Right lobe of liver (tissue), 6 donors: ENCODE measurements at places on chromosomes 4 and X. TPM values are rescaled to one million over a fixed set of nuclear protein-coding genes. Genes with fewer than 3 reads are reported as not detected.

DNA sequence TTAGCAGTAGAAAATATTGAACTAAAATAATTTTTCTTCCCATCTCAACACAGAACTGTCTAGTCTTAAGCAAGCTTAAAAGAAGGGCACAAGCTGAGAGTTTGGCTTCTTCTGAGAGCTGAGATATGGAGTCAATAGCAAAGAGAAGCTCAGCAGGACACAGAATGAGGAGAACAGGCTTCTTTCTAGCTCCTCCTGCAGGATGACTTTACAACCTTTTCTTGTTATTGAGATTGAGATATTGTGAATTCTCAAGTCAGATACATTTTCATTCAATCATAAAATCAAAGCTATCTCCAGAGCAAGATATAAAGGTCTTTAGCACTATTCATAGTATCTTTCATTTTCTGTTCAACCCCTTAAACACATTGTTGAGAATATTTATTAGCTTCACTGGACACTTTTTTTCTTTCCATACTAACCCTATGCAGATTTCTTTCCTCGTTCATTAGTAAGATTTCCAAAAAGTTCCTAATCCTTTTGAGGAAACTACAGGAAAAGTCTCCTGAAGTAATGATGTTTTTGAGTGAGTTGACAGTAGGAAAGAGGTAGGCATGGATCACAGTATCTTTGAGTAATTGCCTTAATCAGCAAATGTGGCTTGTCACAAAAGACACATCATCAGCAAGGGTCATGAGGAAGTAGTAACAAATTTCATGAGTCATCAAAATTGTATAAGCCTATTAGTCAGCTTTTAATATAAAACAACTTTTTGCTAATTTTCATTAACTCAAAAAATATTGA is 17.8 kb upstream of the CXCL3 start:
- no peaks in the 10 kb centered on the region for H3K27me3 ChIP-seq
- no peaks in the 10 kb centered on the region for H3K4me1 ChIP-seq
- H3K36me3 ChIP-seq = no peaks in the 10 kb centered on the region
- H3K4me3 ChIP-seq = no peak overlapping the region

DNA sequence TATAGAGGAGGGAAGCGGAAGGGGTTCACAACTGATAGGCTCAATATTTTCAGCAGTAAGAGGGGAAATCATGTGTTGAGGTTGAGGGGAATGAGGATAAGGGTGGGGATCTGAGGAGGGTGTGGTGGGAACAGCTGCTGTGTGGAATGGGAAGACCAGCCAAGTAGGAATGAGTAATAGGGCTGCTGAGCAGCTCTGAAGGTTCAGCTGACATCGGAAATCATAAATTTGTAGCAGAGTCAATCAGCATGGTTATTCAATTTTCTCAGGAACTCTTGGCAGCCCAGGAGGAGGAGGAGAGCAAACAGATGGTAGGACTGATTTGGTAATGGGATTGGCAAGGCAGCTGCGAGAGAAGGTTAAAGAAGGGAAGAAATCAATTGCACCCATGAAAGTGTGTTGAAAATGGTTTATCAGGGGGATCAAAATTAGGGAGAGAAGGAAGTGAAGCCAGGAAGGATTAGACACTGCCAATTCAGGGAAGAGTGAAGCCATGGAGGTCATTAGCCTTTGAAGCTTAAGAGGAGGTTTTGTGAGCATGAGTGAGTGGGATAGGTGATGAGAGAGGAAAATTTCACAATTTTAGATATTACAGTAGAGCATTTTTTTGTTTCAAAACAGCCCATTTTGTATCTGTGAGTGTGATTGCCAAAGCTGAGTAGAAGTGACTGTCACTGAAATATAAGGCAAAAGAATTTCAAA is 82.6 kb downstream of the PCDH7 start:
- H3K4me3 ChIP-seq = no peak overlapping the region
- H3K27me3 ChIP-seq = no peaks in the 10 kb centered on the region
- no peaks in the 10 kb centered on the region for H3K4me1 ChIP-seq
- no peak overlapping the region for H3K27ac ChIP-seq

DNA sequence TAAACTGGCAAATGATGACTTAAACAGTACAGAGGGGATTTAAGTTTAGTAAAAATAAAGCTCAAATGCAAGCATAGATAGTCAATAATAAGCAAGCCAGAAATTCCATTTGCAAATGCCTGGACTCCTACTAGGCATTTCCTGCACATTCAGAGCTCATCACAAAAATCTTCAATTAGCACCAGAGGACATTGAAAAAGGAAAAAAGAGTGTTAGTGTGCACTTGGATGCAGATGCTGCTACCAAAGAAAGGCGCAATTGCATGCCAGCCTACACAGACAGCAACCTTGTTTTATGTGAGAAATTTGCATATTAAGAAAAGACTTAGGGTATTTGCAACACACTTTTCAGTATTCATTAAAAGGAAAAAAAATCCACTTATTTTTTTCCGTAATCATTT is 282.1 kb downstream of the GRIA2 start:
- no peaks in the 10 kb centered on the region for H3K4me1 ChIP-seq
- DNase-seq = no peak
- H3K27ac ChIP-seq = no peak overlapping the region
- H3K36me3 ChIP-seq = no peaks in the 10 kb centered on the region
- H3K27me3 ChIP-seq = no peaks in the 10 kb centered on the region

Gene CT45A5
- total RNA-seq = not detected

Gene RAB9B
- total RNA-seq = 0.16 TPM

DNA sequence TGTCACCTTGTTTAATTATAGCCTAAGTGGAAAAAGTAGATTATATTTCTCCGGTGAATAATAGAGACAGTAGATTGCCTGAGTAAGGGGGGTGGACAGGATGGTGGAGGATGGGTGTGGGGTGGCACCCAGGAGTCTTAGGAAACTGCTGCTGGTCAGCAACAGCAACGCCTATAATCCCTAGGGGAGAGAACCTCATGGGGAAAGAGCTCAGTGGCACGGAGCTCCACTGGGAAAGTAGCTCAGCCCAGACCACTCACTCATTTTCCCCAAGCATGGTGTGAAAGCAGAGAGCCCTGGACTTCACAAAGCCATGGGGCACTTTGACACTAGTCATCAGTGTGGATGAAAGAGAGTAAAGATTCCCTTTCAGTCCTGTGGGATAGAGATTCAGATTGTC is 31.1 kb downstream of the METTL14 start:
- DNase-seq = no peak
- no peak overlapping the region for H3K27ac ChIP-seq
- no peak overlapping the region for H3K4me3 ChIP-seq
- no peaks in the 10 kb centered on the region for H3K4me1 ChIP-seq
- no peaks in the 10 kb centered on the region for H3K27me3 ChIP-seq

DNA sequence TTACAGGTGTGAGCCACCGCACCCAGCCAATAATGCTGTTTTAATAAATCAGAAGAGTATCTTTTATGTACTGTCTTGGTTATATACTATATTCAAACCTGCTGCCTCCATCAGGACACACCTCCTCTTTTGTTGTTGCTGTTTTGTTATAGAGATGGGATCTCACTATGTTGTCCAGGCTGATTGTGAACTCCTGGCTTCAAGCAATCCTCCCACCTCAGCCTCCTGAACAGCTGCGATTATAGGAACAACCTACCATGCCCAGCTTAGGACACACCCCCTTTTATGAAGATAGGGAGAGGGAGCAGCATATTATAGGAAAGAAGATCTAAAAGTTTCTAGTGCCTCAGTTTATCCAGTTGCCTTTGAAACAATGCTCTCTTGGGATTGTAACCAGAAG is 62.2 kb upstream of the RAB33B start:
- H3K4me3 ChIP-seq = no peak overlapping the region
- H3K36me3 ChIP-seq = no peaks in the 10 kb centered on the region
- no peak for DNase-seq
- H3K27ac ChIP-seq = no peak overlapping the region

GRCh38 chr4:146462251-146462650 is 59.5 kb downstream of the SLC10A7 start:
- no peak for DNase-seq
- H3K36me3 ChIP-seq = no peaks in the 10 kb centered on the region
- H3K4me3 ChIP-seq = no peak overlapping the region
- no peaks in the 10 kb centered on the region for H3K4me1 ChIP-seq
- H3K27me3 ChIP-seq = no peaks in the 10 kb centered on the region
- H3K27ac ChIP-seq = no peak overlapping the region

Gene VEGFC
- 2.1 TPM for total RNA-seq

DNA sequence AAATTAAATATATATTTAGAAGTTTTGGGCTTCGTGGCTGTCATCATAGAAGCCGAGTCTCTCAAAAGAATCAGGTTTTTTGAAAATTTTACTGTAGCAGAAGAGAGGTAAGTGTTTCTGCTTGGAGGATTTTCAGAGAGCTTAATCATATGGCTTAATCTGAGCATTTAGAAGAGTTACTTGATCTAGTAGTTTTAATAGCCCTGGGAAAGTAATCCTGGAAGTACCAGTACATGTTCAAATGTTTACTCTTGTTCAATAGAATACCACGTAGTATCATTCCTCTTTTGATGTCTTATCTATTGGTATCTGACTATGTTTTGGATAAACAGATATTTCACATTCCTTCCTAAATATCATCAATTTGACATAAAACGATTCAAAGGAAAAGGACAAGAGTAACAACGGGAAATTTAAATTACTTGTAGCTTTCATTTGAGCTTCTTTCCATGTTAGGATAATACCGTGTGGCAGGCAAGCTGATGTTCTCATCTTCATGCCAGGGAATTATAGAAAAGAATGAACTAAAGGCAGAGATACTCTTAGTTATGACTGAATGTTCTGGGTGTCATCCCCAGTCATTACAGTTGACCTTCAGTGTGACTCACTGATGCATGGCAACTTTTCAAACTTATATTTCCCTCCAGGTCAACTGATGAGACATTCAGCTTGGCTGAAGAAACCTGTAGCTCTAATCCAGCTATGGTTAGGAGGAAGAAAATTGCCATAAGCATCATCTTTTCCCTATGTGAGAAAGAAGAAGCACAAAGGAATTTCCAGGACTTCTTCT is 89.8 kb downstream of the FNIP2 start:
- no peaks in the 10 kb centered on the region for H3K27me3 ChIP-seq
- no peak overlapping the region for H3K4me3 ChIP-seq
- H3K27ac ChIP-seq = no peak overlapping the region
- peaks cover 7% of the 10 kb centered on the region for H3K4me1 ChIP-seq
- no peak for DNase-seq
- H3K36me3 ChIP-seq = peaks cover 6% of the 10 kb centered on the region

DNA sequence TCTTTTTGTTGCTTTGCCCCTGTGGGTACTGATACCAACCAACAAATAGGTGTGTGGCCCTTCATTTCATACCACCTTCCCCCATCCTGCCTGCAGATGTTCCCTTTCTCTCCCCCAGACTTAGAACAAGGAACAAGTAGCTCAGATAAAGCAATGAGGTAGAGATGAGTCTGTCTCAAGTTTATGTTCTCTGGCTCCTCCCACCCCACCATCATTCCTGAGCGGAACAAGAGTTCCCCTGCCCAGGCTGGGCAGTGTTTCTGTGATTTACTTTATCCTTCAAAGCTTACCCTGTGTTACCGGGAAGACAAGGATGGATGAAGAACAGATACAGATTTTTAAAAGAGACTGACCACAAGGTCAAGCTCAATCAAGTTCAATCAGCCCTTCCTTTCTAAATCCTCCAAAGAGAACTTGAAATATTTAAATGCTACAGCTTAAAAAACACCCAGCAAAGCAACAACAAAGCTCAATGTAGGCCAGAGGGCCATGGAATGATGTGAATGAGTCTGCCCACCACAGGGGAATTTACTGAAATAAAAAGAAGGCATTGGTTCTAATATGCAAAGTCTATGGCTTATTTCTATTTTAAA is 80.1 kb upstream of the UCP1 start:
- DNase-seq = no peak
- no peaks in the 10 kb centered on the region for H3K27me3 ChIP-seq
- no peak overlapping the region for H3K4me3 ChIP-seq
- H3K4me1 ChIP-seq = no peaks in the 10 kb centered on the region

GRCh38 chrX:9164086-9164485 is 130.2 kb upstream of the FAM9B start:
- no peaks in the 10 kb centered on the region for H3K4me1 ChIP-seq
- H3K4me3 ChIP-seq = peak overlapping the region; percentile 0
- DNase-seq = no peak
- H3K27ac ChIP-seq = no peak overlapping the region
- no peaks in the 10 kb centered on the region for H3K36me3 ChIP-seq

Gene DCHS2
- 0.37 TPM for total RNA-seq

GRCh38 chr4:21467551-21467950 is 481.0 kb downstream of the KCNIP4 start:
- no peak overlapping the region for H3K4me3 ChIP-seq
- no peaks in the 10 kb centered on the region for H3K36me3 ChIP-seq
- no peaks in the 10 kb centered on the region for H3K27me3 ChIP-seq
- DNase-seq = no peak
- H3K4me1 ChIP-seq = no peaks in the 10 kb centered on the region

Gene PLXNB3
- total RNA-seq = 0.55 TPM

DNA sequence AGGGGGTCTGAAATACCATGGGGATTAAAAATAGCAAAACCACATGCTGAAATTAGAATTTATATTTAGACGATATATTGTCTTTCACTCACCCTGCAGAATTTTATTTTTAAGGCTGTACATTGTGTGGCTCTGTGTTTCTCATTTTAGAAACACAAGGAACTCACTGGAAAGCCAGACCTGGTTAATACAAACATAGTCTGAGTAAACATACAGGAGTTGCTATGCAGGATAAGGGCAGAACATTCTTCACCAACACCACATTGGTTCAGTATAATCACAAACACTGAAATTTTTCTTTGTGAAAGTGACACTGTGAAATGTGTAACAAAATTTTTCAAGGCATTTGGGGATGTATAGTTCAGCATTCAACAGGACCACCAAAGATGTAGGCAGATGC is 115.5 kb downstream of the ARX start:
- H3K4me3 ChIP-seq = no peak overlapping the region
- no peak for DNase-seq
- H3K36me3 ChIP-seq = no peaks in the 10 kb centered on the region
- no peaks in the 10 kb centered on the region for H3K4me1 ChIP-seq
- H3K27ac ChIP-seq = no peak overlapping the region

- no peak overlapping the region for H3K4me3 ChIP-seq
- H3K4me1 ChIP-seq = no peaks in the 10 kb centered on the region
- H3K27ac ChIP-seq = no peak overlapping the region
- DNase-seq = no peak
These were observed 99.6 kb downstream of the SMIM20 start for GRCh38 chr4:26013629-26014028.

- H3K4me1 ChIP-seq = no peaks in the 10 kb centered on the region
- no peak overlapping the region for H3K27ac ChIP-seq
These were observed 23.8 kb upstream of the NSG1 start for GRCh38 chr4:4362991-4363697.

Gene OTUD6A
- total RNA-seq = not detected

Gene SPANXA1
- not detected for total RNA-seq

Gene ARX
- total RNA-seq = not detected

Gene PRDM8
- total RNA-seq = 0.37 TPM

GRCh38 chrX:18031726-18032375 is 170.8 kb upstream of the RAI2 start:
- no peak overlapping the region for H3K4me3 ChIP-seq
- no peaks in the 10 kb centered on the region for H3K36me3 ChIP-seq
- H3K27me3 ChIP-seq = no peaks in the 10 kb centered on the region
- DNase-seq = no peak
- no peaks in the 10 kb centered on the region for H3K4me1 ChIP-seq

Gene CYBB
- total RNA-seq = 7.4 TPM

GRCh38 chr4:150501009-150501727 is 80.8 kb upstream of the MAB21L2 start:
- H3K27me3 ChIP-seq = no peaks in the 10 kb centered on the region
- no peaks in the 10 kb centered on the region for H3K4me1 ChIP-seq
- no peak for DNase-seq

Gene NXF2
- total RNA-seq = not detected

Gene PRRG1
- 9.7 TPM for total RNA-seq

Gene IGBP1
- 10.7 TPM for total RNA-seq
